Muscle of back (tissue), 13 donors: ENCODE measurements at places on chromosomes 11 and 22. TPM values are rescaled to one million over a fixed set of nuclear protein-coding genes. Genes with fewer than 3 reads are reported as not detected.

GRCh38 chr11:124749912-124750311 is 2.1 kb downstream of the VSIG2 start:
- DNase-seq, result no peak

DNA sequence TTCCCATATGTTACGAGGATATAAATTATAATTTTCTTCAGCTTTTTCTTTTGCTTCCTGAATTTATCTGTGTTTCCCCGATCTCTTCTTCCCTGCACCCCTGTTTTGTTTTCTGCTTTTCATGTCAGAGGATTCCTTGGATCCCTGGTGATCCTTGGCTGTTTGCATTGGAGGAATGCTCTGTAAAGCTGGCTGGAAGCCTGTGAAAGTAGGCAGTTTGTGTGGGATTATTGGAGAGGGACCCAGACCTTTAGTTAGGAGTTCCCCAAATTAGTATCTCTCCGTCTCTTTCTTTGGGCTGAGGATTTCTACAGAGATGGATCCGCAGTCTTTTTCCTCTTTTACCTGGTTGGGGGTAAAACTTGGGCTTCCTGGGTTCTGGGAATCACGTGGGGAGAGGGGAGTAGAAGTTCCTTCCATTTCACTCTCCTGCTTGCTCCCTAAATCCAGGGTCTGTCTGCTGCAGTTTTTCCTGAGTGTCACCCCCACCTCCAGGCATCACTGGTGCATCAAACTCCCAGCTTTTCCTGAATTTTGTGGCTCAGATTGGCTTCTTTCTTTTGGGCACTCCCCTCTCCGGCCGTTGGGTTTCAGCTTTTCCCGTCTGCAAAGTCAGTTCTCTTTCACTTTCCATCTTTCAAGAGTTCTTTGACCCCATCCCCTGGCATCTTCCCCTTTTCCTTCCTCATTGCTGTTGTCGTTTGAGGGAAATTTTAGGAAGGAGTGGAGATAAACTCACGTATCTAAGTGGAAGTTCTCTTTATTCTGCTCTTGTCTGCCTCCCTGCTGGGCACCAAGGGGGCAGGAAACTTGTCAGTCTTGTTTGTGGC is 79.1 kb upstream of the ALX4 start:
- no peak for DNase-seq

GRCh38 chr11:122786896-122787295 is 51.4 kb upstream of the CRTAM start:
- DNase-seq, result no peak

The POU2AF2 gene
- polyA plus RNA-seq, result not detected

The BLID gene
- not detected for polyA plus RNA-seq
